ENCODE measurements at places on chromosomes 2 and 18. TPM values are rescaled to one million over a fixed set of nuclear protein-coding genes. Genes with fewer than 3 reads are reported as not detected.

The TMEM247 gene
- total RNA-seq, result not detected

The LDLRAD4 gene
- not detected for total RNA-seq

The CTAGE1 gene
- total RNA-seq, result not detected

The HADHB gene
- 108 TPM for total RNA-seq

The IL1RN gene
- total RNA-seq, result not detected

The SOS1 gene
- total RNA-seq, result 25.6 TPM

The UGT1A4 gene
- not detected for total RNA-seq

The CNRIP1 gene
- 24.1 TPM for total RNA-seq

The IL1F10 gene
- total RNA-seq, result not detected

The IRS1 gene
- total RNA-seq, result 17.3 TPM

The C2orf81 gene
- total RNA-seq, result 0.49 TPM

The LRRTM4 gene
- total RNA-seq, result not detected

The GRB14 gene
- 1.1 TPM for total RNA-seq

The CD8B2 gene
- not detected for total RNA-seq

The COBLL1 gene
- total RNA-seq, result 0.36 TPM

Data from cardiac atrium fibroblast (primary cell).